Panc1 (cell line): ENCODE measurements at places on chromosomes 2 and 18. TPM values are rescaled to one million over a fixed set of nuclear protein-coding genes. Genes with fewer than 3 reads are reported as not detected.

ANKRD36B gene
- total RNA-seq, result 14.7 TPM

RAPGEF4 gene
- 0.62 TPM for total RNA-seq

LYPD1 gene
- total RNA-seq, result 0.21 TPM

CRYBA2 gene
- not detected for total RNA-seq

COLEC11 gene
- 0.31 TPM for total RNA-seq

KHK gene
- total RNA-seq, result 1.5 TPM

UGT1A8 gene
- total RNA-seq, result 0.15 TPM

ABCB11 gene
- 0.05 TPM for total RNA-seq

CRYGC gene
- total RNA-seq, result not detected

DNA sequence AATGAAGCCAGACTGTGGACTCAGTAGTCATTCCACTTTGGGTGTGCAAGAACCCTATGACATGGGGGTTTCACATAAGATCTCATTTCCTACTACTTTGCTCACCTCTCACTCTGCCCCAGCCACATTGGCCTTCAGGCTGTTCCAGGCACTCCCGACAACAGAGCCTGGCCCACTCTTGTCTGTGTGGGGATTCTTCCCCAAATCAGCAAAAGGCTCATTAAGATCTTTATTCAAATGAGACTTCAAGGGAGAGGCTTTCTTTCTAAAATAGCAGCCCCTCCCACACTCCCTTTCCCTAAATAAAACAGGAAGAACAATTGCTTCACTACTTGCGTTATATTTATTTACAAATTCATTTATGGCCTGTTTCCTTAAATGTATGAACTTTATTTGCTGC lies 3.5 kb upstream of the CDC42EP3 start:
- H3K4me1 ChIP-seq, result peaks cover 6% of the 10 kb centered on the region
- H3K27ac ChIP-seq, result no peak overlapping the region
- no peak overlapping the region for H3K4me3 ChIP-seq
- H3K27me3 ChIP-seq, result peaks cover 4% of the 10 kb centered on the region; the same call in 1 of the 2 replicates
- H3K36me3 ChIP-seq, result peaks cover 6% of the 10 kb centered on the region; the same call in 1 of the 2 replicates

DNA sequence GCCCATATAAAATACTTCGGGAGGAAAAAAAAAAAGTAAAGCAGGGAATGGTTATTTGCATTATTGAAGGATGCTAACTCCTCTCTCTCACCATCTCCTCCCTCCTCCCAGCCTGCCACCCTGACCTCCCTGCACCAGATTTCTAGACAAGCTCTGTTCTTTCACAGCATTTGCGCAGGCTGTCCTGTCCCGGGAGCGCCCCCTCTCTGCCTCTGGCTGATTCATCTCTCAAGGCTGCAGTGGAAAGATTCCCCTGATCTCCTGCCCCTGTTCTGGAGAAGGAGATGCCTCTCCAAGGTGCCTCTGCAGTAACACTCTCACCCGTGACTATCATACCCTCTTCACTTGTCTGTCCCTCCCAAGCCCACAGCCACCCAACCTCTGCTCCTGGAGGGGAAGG lies 38.5 kb downstream of the COL4A4 start:
- DNase-seq, result no peak
- H3K27ac ChIP-seq, result no peak overlapping the region
- H3K36me3 ChIP-seq, result no peaks in the 10 kb centered on the region
- peaks cover 2% of the 10 kb centered on the region; the same call in 1 of the 2 replicates for H3K27me3 ChIP-seq
- no peak overlapping the region for H3K4me3 ChIP-seq

DNA sequence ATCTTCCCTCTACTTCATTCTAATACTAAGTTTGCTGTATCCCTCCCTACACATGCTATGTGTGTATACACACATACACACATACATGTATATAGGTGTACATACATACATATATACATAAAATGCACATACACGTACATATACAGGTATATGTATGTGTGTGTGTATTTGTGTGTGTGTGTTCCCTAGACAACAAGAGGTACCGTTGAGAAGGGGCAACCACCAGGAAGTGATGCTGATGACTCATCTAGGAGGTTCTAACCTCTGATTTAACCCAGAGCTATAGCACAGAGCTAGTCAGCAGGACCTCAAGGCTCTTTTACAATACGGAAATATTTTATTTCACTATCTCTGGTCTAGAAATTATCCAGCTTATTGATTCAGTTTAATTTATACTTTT lies 139.2 kb downstream of the LAMA3 start:
- H3K27ac ChIP-seq, result no peak overlapping the region
- no peaks in the 10 kb centered on the region for H3K4me1 ChIP-seq
- DNase-seq, result no peak
- H3K4me3 ChIP-seq, result no peak overlapping the region

GRCh38 chr2:217356781-217357180 lies 496.9 kb upstream of the TNP1 start:
- no peaks in the 10 kb centered on the region for H3K36me3 ChIP-seq
- no peaks in the 10 kb centered on the region for H3K27me3 ChIP-seq
- H3K4me3 ChIP-seq, result no peak overlapping the region
- H3K4me1 ChIP-seq, result no peaks in the 10 kb centered on the region

- no peaks in the 10 kb centered on the region; the same call in 1 of the 2 replicates for H3K4me1 ChIP-seq
- no peak overlapping the region for H3K4me3 ChIP-seq
- no peak overlapping the region for H3K27ac ChIP-seq
- no peak for DNase-seq
- H3K27me3 ChIP-seq, result peaks cover 17% of the 10 kb centered on the region
- no peaks in the 10 kb centered on the region for H3K36me3 ChIP-seq
Measured at GRCh38 chr2:149487189-149487588, 100.4 kb downstream of the MMADHC start.

DNA sequence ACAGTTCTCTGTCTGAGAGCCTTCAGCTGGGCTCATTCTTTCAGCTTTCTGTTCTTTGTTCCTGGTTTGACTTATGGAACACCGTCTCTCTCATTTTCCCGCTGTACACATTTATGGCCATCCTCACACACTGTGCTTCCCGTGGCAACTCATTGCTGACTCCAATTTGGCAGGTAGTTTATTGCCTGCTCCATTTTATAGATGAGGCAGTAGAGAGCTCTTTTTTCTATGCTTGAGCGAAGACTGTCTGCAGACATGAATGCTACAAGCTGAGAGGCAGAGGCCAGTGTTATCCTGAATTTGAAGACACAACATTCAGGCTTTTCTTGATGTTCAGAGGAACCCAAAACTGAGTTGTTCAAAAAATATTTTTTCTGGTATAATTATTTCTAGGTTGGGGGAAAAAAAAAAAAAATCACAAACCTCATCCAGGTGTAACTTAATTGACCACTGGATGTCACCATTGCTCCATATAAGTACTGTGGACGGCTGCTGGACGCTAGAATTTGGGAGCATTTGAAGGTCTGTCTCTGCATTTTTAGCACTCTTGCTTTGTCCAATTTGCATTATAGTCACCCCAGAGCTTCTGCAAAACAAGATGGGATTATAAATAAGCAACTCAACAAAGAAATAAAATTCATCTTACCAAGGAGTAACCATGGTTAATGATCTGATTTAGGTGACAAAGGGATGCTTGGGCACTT lies 83.5 kb downstream of the HRH4 start:
- no peaks in the 10 kb centered on the region for H3K4me1 ChIP-seq
- DNase-seq, result no peak
- H3K27ac ChIP-seq, result no peak overlapping the region
- no peak overlapping the region for H3K4me3 ChIP-seq

GRCh38 chr18:24071029-24071428 lies 56.5 kb downstream of the TTC39C start:
- H3K4me1 ChIP-seq, result no peaks in the 10 kb centered on the region
- DNase-seq, result no peak
- no peaks in the 10 kb centered on the region for H3K36me3 ChIP-seq
- no peak overlapping the region for H3K27ac ChIP-seq
- H3K27me3 ChIP-seq, result no peaks in the 10 kb centered on the region
- no peak overlapping the region for H3K4me3 ChIP-seq

- H3K36me3 ChIP-seq, result no peaks in the 10 kb centered on the region
- no peaks in the 10 kb centered on the region for H3K4me1 ChIP-seq
- DNase-seq, result no peak
- no peak overlapping the region for H3K27ac ChIP-seq
- H3K27me3 ChIP-seq, result no peaks in the 10 kb centered on the region
- H3K4me3 ChIP-seq, result no peak overlapping the region
Measured at GRCh38 chr2:40270372-40270771, 181.5 kb downstream of the SLC8A1 start.

- H3K36me3 ChIP-seq, result 0 out of 2 replicates have a peak, but pooled peaks cover 6% of the 10 kb centered on the region
- peak; percentile 8 for DNase-seq
Measured at GRCh38 chr2:232781765-232782164, 5.4 kb upstream of the KCNJ13 start.

DNA sequence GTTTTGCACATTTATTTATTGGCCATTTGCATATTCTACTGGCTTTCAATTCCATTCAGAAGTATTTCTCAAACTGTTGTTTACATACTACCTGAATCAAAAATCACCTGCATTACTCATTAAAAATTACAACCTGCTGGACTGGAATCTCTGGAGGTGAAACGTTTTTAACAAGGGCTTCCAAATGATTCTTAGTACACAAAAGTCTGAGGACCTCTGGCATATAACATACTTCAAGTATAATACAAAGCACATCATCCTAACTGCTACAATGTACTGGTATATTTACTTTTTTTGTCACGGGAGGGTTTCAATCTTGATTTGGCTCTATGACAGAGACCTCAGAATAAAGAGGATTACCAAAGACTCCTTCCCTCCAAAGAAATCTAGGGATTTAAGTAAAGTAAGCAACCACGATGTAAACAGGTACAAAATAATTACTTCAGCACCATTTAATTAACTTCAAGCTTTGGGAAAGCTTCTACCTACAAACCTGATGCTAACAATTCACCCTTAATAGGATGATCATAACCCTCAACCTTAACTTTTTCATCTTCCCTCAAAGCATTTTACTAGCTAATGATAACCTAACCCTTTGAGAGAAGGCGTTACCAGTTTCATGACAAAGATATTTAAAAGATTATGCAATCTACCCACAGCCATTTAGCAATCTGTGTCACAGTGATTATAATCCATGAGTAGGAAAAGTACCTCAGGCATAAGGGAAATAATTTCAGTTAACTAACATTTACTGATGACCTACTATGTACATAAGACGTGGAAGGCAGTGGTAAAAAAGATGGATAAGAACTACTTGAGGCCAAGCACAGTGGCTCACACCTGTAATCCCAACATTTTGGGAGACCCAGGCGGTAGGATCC lies 24.7 kb downstream of the ATAD2B start:
- H3K27ac ChIP-seq, result no peak overlapping the region; the same call in 1 of the 2 replicates
- no peaks in the 10 kb centered on the region for H3K27me3 ChIP-seq
- H3K36me3 ChIP-seq, result no peaks in the 10 kb centered on the region
- H3K4me1 ChIP-seq, result peaks cover 22% of the 10 kb centered on the region
- no peak overlapping the region for H3K4me3 ChIP-seq

GRCh38 chr2:151182899-151183809 lies 78.5 kb downstream of the RBM43 start:
- no peak overlapping the region for H3K4me3 ChIP-seq
- H3K36me3 ChIP-seq, result no peaks in the 10 kb centered on the region
- H3K4me1 ChIP-seq, result no peaks in the 10 kb centered on the region

- peak overlapping the region; percentile 60 for H3K4me3 ChIP-seq
- peak; percentile 87 for DNase-seq
- H3K27ac ChIP-seq, result peak overlapping the region; percentile 69
- H3K4me1 ChIP-seq, result peaks cover 12% of the 10 kb centered on the region
Measured at GRCh38 chr2:130336877-130337734, 5.6 kb upstream of the IMP4 start.

DNA sequence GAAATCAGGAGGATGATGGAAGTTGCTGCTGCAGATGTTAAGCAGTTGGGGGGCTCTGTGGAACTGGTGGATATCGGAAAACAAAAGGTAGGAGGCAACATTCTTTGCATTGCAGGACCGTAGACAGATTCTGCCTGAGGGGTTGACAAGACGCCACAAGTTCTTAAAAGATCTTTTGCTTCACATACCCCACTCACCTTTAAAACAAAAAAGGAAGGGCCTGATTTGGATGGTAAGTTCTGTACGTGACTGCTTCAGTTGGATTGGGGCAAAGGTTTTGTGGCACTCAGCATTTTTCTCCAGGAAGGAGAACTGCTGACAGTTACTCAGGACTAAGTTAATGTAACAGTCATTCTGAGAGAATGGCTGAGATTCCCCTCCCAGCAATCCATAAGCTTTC lies 5.2 kb downstream of the CNDP2 start:
- H3K36me3 ChIP-seq, result peaks cover 27% of the 10 kb centered on the region
- no peaks in the 10 kb centered on the region for H3K27me3 ChIP-seq
- no peak overlapping the region for H3K4me3 ChIP-seq
- H3K4me1 ChIP-seq, result peaks cover 36% of the 10 kb centered on the region
